ENCODE measurements at places on chromosomes 5 and 9. TPM values are rescaled to one million over a fixed set of nuclear protein-coding genes. Genes with fewer than 3 reads are reported as not detected.

The SURF1 gene
- 40.3 TPM for total RNA-seq

The PDE8B gene
- 0.56 TPM for total RNA-seq

The PCDHGB6 gene
- 2.5 TPM for total RNA-seq

The GMCL2 gene
- not detected for total RNA-seq

The PCDHGB5 gene
- 21.4 TPM for total RNA-seq

The PNPLA7 gene
- total RNA-seq = 1.4 TPM

The ABO gene
- total RNA-seq = not detected

The PHYHD1 gene
- total RNA-seq = 5.9 TPM

The THG1L gene
- 17.8 TPM for total RNA-seq

The TRIM36 gene
- total RNA-seq = 0.56 TPM

The NUTM2G gene
- total RNA-seq = not detected

The PANK3 gene
- 36.4 TPM for total RNA-seq

The LCP2 gene
- not detected for total RNA-seq

The TRMO gene
- 17.3 TPM for total RNA-seq

The SEMA4D gene
- 0.19 TPM for total RNA-seq

The CCL27 gene
- total RNA-seq = not detected

Data from regular cardiac myocyte (primary cell).